ENCODE measurements at places on chromosomes 6 and 20.
A peak's percentile ranks its signal among the peaks of the same experiment; 100 is the strongest.

DNA sequence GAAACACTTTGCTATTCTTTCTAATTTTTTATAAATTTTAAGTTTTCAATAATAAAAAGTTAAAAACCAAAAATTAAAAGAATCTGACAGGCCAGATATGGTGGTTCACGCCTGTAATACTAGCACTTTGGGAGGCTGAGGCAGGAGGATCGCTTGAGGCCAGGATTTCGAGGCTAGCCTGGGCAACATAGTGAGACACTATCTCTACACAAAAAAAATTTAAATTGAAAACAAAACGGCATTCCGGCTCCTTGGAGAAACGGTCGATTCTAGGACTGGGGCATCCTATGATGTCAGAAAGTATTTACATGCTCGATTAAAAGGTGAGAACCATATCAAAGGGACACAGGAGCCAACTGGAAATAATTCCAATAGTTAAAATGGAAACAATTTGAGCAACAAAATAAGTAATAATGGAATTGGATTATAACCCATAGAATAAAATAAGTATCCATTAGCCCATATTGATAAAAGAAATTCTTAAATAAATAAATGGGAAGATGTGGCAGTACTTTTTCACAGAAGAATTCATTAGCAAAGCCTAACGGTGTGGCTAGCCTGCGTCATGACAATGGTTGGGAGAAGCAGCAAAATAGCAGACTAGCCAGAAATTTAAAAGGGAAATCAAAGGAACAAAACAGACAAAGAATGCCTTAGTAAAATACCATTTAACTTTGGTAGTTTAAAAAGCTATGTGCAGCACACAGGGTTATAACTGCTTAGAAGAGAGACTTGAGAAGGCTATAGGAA, 21.3 kb downstream of the HLA-E start:
- no peak for DNase-seq

GRCh38 chr20:45919542-45920399, 7.8 kb upstream of the PLTP start:
- DNase-seq = peak; percentile 92

DNA sequence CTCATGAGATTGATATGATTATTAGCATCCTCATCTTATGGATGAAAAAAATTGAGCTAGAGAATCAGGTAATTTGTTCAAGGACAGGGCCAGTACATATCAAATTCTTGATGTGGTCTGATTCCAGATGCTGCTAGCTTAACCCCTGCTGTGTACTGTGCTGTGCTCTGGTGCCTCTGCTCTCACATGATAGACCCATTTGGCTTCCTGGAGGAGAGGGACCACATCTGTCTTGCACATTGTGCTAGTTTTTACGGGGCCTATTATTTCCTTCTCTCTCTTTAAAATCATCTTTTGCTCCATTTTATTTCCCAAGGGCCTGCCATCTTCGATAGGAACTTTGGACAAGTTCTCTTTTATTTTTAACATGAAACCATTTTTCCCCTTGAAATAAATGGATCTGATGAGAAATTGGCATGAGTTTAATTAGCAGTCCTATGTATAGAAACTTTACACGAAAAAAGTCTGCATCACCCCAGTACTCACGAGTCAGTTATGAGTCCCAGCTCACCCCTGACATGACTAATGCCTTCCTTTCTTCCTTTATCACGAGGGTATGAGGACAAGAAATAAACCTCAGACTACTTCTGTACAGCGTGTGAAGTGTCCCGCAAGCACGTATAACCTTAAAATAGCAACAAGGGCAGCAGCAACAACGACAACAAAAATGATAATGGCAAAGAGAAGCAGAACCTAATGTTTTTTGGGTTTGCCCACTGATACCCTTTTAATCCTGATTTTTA, 26.5 kb downstream of the CD109 start:
- peak; percentile 98 for DNase-seq

DNA sequence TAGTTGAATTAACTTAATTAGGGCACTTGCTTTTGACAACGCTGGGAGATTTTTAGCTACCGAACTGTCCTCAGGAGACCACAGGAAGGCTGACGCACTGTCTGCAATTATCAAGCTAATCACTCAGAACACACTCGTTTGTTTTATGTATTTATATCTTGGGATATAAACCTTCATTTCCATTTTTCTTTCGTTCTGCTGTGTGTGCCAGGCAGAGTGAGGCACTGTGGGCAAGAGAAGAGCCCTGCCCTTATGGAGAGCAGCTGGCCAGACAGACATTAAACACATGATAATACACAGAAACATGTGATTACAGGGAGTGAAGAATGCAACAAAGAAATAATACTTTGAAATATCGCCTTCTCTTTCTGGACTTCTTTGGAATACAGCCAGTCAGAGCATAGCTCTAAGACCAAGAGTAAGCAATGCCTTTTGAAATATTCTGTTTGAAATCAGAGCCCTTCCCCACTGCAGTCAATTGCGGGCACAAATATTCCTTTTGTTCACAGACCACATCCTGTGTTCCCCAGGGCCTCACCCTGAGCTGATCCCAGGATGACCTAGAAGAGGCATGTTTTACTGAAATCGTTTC, 96.8 kb downstream of the ANKRD60 start:
- peak; percentile 64 for DNase-seq

- peak; percentile 42 for DNase-seq
Measured at GRCh38 chr6:1348675-1349074, 36.8 kb downstream of the FOXQ1 start.

DNA sequence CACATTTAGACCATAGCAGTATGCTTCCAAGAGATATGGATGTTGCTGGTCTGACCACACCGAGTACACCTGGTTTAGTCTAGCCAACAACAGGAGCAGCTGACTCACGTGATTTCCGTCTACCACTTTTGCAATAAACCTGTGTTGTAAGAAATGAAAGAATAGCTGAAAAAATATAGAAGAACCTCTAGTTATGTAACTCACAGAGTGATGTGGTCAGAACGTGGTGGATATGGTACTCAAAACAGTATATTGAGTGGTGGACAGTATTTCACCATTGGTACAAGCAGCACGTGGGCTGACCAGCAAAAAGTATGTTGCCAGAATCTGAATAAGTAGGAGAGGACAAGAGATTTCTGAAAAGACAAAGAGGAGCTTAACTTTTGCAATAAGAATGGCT, 226.9 kb downstream of the TBC1D7 start:
- no peak for DNase-seq

- DNase-seq = no peak
Measured at GRCh38 chr20:52524861-52525260, 333.3 kb upstream of the ZFP64 start.

DNA sequence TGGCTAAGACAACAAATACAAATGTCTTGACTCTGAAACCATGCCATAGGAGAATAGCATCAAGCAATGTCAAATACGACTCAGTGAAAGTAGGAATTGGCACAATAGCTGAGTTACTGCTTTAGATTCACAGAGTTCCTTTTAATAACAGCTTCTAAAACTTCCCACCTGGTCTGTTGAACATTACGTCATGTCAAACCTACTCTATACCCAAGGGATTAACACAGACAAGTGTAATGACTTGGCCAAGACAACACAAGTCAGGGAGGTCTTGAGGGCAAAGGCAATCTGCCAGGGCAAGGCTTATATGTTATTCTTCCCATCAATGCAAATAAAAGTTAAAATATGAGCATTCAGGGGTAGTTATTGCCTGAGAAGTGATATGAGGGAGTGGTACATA, 265.1 kb upstream of the PRDM1 start:
- DNase-seq = no peak

DNA sequence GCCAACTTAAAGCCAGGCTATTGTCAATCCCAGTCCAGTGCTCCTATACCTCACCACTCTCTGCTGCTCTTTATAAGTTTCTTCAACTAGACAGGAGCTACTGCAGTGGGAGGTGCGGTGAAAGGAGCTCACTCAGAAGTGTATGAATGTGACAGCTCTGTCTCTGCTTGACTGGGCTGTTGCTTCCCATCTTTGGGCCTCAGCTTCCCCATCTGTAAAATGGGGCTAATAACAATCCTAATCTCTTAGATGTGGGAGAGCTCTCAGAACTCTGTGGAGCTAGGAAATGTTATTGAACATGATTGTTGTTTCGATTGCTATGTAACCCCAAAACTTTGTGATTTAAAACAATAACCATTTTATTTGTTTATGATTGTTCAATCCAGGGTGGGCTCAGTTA, 8.4 kb upstream of the RALY start:
- DNase-seq = no peak

- peak; percentile 33 for DNase-seq
Measured at GRCh38 chr6:41059556-41059955, 6.6 kb downstream of the APOBEC2 start.

DNA sequence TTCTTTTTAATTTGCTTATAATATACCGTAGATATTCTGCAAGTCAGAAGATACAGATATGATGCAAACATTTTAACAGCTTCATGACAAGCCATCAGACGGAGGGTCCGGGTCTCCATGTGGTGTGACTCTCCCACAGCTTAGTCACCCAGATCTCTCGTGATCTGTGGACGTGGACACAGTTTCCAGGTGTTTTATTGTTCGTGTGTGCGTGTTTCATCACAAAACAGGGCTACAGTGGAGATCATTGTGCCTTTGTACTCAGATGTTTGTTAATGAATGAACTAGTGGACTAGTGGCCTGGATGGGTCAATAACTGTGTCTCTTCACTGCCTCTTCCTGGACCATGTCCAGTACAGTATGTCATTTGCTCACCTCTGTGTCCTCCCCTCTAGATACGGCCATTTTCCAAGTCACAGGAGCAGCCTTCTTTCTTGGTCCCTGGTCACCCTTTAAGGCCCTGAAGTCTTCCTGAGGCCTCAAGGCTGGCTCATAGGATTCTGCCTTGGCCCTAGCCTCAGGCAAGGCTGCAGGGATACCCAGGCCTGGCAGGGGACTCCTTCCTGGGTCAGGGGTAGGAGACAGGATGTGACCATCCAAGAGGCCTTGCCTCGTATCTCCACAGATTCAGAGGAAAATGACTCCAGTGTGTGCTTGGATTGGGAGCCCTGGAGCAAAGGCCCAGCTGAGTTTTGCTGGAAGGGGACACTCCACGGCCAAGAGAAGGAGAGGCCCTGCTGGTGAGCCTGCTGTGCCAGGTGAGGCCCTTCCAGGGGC, 4.6 kb downstream of the ADIG start:
- DNase-seq = no peak

GRCh38 chr20:61345656-61346055, 93.6 kb downstream of the CDH4 start:
- DNase-seq = no peak

- no peak for DNase-seq
Measured at GRCh38 chr20:40181676-40182075, 507.4 kb downstream of the MAFB start.

DNA sequence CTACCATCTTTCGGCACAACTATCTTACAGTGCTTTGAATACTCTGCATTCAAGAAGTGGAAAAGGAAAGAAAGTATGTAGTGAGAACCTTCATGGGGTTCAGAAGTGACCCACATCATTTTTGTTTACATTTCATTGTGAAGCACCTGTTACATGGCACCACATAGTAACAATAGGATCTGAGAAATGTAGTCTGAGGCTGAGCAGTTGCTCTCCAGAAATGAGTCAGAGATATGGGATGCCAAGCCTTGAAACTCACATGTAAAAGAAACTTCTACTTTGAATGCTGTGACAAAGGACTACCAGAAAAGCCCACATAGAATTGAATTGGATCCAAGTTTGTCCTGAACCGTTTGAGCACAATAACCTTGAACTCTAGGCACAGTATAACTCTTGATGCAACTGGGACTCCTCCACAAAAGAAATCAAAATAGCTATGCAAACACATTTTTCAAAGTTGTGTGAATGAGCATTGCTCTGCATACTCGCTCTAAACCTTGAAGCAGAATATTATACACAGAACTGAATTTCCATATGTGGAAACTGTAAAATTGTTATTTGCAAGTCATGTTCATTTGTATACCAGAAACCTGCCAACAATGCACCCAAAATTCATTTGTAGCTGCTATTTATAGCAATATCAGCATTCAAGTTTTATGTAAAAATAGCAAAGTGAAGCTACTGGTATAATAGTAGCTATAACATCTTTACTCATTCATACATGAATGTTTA, 400.9 kb upstream of the POU3F2 start:
- DNase-seq = no peak

DNA sequence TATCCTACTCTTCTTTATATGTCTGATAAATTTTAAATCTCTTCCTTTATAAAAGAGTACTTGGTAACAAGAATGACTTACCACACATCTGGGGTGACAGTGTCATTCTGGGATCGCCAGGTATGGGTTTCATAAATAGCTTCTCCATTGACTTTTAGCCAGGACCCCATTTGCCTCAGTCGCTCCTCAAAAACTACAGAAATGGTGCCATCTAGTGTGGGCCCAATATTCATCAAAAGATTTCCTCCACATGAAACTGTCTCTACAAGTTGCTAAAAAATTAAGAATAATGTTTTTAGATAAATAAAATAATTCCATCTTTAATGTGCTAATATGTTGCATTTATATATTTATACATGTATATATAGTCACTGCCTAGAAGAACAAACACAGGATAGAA, 9.7 kb downstream of the FUCA2 start:
- no peak for DNase-seq

DNA sequence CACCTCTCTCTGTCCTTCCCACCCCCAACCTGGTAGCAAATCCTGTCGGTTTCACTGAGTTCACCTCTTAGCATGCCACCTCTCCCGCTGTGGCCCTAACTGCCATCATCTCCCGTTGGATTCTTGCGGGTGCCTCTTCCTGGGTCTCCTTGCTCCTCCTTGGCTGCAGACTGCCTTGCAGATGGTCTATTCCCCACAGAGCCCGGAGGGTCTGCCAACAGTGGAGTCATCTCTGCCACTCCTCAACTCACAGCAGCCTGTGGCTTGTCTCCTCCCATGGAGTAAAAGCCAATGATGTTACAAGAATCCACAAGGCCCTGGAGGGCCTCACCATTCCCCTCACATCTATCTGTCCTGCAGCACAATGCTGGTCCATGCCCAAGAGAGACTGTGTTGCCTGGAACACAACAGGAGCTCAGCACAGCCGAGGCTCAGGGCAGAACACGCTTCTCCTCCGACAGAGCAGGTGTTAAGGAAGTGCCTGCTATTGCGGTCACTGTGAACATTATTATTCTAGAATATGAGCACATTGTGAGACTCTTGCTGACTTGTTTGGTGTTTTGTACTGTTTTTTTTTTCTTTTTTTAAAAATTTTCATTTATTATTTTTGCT, 241.8 kb upstream of the SULF2 start:
- DNase-seq = peak; percentile 44

GRCh38 chr20:50915424-50915823, 15.8 kb downstream of the ADNP start:
- peak; percentile 76 for DNase-seq

DNA sequence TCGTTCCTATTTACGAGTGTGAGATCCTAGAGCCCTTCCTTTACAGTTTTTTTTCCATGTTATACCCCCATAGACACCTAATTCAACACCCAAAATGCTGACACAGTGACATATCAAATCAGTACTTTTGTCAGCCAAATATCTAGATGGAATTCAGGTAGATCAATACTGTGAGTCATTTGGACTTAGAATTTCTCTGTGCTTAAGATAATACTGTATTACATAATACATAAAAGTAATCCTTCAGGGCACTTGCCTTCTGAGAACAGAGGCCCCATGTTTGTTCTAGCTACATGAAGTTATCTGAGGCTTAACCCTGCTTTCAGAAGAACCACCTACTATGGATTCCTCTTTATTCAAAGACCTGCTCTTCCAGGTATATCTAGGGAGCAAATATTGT, 623.1 kb downstream of the PHF3 start:
- DNase-seq = no peak

All from fibroblast of mammary gland (primary cell).